ENCODE measurements at places on chromosomes 4 and X.
A peak's percentile ranks its signal among the peaks of the same experiment; 100 is the strongest.

- peak; percentile 17 for DNase-seq
Observed at GRCh38 chr4:74675673-74676279, 118.5 kb downstream of the BTC start.

DNA sequence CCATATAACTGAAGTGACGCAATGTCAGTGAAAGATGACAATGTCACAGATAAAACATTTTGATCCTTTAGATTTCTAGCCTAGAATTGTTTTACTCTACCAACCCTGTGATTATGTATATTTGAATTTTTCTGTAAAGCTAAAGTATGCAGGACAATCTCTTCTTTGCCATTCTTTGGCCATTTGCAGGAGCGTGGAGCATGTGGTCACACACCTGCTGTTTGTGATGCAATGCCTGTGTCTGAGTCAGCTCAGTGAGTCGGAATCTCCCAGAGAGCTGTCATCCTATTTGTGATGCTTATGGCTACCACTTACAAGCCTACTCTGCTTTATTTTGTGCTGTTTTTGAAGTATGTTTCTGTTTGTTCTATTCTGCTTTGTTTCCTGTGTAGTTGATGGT, 214.5 kb downstream of the NAF1 start:
- no peak for DNase-seq

GRCh38 chr4:1261107-1261928, 12.4 kb upstream of the CTBP1 start:
- no peak for DNase-seq

- no peak for DNase-seq
Observed at GRCh38 chr4:105194328-105195231, 47.9 kb downstream of the TET2 start.

DNA sequence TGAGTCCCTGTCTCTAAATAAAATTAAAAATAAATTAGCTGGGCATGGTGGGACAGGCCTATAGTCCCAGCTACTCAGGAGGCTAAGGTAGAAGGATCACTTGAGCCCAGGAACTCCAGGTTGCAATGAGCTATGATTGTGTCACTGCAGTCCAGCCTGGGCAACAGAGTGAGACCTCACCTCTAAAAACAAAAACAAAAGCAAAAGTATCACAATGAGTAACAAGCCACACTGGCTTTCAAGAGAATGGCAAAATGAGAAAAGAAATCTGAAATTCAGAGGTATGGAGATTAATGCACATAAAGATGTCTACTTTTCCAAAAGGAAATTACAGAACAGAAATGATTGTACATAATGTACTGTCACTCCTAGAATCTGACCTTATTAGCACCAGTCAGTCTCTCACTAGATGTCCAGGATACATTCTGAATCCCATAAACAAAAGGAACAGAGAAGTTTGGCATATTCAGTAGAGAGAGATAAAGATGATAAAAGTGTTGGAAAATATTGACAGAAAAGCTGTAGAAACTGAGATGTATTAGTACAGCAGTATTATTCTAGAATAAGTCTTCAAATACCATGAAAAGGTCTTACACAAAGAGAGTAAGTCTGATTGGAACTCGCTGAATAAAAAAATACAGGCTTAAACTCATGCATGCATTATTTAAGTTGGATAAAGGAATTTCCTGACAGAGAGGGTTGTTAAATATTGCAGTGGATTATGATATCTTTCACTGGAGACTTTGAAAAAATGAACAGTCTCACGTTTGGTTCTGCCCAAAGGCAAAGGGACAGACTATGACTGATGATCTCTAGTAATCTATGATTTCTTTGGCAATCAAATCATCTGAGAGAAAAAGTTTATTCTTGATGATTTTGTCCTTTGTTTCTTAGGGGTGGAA, 102.5 kb downstream of the SH3RF1 start:
- DNase-seq: no peak

GRCh38 chrX:87895421-87895820, 377.8 kb downstream of the KLHL4 start:
- DNase-seq: no peak

DNA sequence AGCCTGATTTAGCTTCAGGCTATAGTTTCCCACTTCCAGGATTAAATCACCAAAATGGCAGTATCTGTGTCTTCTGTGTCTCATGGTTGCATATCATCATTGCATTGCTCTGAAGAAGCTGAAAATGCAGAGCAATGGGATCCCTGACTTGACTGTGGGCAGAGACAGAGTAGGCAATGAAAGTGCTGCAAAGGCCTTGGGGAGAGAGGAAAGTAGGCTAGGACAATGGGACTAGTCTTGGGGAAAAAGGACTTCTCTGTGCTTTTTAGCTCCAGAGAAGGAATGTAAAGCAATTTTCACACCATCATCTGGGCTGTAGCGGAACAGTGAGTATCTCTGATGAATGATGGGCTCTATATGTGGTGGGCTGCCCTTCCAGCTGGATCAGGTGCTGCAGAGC, 202.5 kb downstream of the LDB2 start:
- DNase-seq: no peak

Measured in activated CD4-positive, alpha-beta T cell treated with anti-CD3 and anti-CD28 coated beads, Interleukin-2, amount 10 ng/mL, durations not matched to agents 7 days and 5 days (primary cell).